ENCODE measurements at places on chromosomes 12 and 14.

DNA sequence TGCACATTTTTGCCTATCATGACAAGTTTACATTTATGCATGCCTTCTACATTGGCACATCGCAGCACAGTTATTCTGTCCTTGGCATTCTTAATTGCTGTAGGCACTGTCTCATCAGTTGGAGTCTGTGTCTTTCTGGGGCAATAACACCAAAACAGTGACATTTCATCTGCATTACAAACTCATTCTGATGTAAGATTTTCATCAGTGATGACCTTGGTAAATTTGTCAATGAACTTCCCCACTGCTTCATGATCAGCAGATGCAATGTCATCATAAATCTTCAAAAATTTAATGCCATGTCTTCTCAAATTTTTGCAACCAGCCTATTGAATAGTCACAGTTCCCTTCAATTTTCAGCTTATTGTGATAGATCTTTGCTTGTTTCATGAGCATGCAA, 85.5 kb downstream of the CAPZA3 start:
- no peak for DNase-seq

- no peak for DNase-seq
Measured at GRCh38 chr12:107553211-107553765, 132.3 kb upstream of the PWP1 start.

DNA sequence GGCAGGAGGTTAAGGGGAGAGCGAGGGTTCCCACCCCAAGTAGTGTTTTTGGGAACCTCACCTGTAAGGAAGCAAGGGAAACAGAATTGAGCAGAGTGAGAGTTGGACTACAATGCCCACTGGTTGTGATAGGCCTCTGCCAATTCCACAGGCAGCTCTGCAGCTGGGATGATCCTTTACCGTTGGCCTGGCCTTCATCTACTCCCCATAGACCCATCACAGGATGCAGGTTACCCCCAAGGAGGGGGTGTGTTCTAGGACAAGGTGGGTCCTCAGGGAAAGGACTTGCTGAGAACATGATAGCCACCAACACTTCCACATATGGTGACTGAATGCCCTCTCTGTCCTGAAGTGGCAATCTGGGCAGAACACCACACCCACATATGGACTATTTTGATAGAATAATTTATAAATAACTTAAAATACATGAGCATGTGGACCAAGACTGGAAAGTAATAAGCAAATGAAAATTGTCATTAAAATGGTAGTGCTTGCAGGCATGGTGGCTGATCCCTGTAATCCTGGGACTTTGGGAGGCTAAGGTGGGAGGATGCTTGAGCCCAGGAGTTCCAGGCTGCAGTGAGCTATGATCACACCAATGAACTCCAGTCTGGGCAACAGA, 8.4 kb downstream of the PHLDA1 start:
- no peak for DNase-seq

DNA sequence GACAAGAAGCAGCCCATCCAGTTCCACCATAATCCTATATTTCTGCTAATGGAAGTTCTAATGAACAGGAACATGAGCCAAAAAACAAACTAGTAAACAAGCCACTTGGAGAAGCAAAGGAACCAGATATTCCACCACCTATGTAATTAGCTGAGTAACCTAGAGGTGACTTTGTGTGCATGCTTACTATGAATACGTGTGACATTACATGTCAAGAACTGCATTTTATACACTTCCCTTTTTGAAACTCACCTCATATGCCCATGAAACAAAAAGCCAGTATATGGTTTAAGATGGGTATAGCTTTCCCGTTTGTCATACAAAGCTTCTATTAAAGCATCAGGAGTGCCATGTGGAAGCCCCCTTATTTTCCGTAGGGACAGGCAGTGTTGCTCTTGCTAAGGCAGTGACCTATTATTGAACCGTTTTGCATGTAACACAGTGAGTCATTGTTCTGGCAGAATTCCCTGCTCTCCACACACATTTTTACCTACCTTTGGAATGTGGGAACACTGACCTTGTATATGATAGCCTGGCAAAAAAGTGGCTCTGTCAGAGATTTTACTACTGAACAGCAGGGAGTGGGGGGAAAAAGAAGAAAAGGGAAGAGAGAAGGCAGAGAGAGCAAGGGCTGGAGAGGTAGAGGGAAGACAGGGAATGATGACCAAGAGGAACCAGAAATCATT, 34.8 kb upstream of the FRMD6 start:
- DNase-seq = no peak

DNA sequence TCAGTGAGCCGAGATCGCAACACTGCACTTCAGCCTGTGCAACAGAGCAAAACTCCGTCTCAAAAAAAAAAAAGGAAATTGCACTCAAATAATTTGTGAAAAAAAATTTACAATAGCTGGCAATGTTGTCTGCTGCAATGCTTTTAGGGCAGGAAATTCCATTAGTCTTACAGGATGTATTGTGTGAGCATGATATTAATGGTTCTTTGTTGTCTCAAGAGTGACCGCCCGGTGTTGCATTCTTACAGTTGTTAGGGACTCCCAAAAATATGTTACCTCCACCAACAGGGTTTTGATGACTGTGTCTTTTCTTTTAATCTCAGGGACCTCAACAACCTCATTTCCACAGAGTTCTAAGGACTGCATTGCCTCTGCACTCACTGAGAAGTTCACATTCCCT, 44.8 kb downstream of the PZP start:
- DNase-seq = no peak

GRCh38 chr12:52053536-52054209, 2.4 kb downstream of the NR4A1 start:
- no peak for DNase-seq

GRCh38 chr12:91037276-91037675, 20.5 kb downstream of the KERA start:
- no peak for DNase-seq

- no peak for DNase-seq
Measured at GRCh38 chr14:82796086-82796485, 1262.4 kb upstream of the SEL1L start.
